NCI-H1092 (cell line): ENCODE measurements at places on chromosomes 3 and 15.
A peak's percentile ranks its signal among the peaks of the same experiment; 100 is the strongest.

DNA sequence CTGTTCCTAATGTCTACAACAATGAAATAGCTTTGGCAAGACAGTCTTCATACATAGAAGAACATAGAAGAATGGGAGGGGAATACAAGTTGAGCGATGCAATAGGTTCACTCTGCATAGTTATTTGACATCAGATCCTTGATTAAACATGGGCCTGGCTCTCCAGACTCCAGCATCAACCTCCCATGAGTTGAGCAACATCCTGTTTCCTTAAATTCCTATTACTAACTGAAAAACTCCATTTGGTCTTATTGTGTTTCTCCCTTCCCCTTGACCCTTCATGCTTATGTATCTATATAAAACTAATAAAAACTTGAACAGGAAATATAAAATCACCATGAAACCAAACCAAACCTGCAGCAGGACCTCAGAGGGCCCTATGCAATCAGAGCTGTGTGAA is 304.5 kb upstream of the SATB1 start:
- no peak for DNase-seq

DNA sequence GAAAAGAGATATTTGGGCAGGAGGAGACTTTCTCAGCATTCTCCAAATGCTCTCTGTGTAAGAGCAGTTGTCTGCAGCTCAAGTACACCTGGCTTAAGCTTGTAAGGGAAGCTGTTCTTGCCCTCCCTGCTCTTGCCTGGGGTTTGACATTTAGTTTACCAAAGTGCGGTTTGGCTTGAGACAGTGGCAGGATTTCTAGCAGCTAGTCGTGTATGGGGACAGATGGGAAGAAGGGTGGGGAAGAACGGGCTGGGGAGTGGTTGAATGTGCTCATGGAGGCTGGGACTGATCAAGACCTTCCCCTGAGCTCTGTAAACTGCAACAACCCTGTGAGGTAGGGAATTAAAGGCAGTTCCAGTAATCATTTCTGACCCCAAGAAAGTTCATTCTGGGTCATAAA is 39.8 kb downstream of the SQOR start:
- no peak for DNase-seq

DNA sequence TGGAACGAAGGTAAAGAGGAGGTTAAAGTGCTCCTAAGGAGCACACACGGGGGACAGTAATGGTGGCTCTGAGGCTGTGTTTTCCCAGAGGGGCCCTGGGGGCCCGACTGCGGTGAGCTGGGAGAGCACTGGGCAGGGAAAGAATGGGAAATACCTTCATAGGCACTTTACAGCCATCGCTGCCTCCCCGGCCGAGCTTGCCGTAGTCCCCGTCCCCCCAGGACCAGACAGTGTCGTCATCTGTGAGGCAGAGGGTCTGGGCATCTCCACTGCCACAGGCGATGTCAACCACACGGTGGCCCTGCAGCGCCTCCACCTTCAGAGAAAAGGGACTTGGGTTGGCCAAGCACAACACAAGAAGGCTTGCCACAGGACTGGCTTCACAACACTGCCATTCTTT is 32.8 kb upstream of the OCA2 start:
- no peak for DNase-seq

DNA sequence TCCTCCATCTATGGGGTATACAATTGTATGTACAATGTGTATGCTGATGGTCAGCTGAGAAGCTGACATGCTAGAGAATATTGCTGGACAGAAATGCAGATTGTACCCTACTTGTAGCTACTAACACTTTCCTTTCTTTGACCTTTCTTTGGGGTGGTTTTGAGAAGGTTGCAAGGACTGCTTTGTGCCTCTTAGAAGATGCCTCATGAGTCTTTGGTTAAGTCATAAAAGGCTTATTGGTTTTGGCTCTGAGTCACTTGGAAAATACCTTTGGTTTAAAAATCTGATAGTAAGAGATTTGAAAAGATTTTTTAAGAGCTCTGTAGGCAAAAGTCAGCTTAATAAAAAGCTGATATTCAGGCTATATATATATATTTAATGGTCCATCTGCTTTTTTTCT is 71.5 kb downstream of the ZMAT3 start:
- no peak for DNase-seq

DNA sequence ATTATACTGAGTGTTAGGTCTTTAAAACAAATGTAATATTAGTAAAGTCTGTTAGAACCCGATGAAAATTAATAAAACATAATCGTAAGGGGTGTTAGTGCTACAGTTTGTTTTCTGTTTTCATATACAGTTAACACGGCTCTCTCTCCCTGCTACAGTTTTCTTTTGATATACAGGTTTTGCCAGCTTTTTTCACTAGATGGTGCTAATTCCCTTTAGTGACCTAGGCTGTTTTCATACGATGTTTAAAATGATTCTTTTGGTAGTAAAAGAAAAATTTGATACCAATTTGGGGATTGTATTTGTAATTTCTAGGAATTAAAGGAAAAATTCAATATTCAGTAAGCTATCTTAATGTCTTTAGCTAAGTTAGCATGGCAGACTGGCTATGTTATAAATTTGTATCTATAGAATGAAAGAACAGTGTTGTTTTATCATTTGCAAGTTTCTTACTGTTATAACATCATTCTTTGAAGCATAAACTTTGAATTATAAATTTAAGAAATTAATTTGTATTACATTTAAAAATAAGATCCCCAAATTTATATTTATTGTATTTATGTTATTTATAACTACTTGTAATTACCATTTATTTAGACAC is 11.5 kb downstream of the APH1B start:
- DNase-seq: peak; percentile 4

GRCh38 chr3:85571835-85572234 is 613.0 kb downstream of the CADM2 start:
- DNase-seq: no peak

DNA sequence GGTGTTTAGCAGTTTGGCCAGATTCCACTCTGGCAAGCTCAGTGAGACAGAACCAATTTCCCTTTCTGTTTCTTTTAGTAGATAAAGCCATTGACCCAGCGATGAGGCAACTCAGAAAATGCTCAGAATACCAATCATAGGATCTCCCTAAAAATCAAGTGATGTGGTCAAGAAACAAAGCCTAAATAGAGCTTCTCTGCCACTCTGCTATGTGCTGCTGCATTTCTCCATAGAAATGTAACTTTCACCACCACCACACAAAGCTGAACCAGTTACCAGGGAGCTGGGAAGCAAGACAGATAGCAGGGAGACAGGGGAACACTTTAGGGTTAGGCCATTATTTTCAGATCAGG is 109.8 kb downstream of the RPL22L1 start:
- no peak for DNase-seq

- DNase-seq: no peak
These were observed 53.6 kb downstream of the ABHD2 start for GRCh38 chr15:89141885-89142284.

DNA sequence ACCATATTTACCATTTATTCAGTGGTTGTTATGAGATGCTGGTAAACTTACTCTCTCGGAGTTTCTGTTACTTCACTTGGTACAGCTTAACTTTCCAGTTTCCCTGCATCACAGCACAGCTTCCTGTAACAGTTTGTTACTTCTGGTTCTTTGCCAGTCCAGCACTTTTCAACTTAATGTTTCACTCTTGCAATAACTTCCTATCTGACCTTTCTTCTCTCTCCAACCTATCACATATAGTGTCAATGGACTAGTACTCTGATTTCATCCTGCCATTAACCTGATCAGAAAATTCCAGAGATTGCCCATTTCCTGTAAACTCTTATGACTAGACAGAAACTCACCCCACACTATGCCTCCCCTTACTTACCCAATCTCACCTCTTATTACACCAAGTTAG is 3.9 kb upstream of the ATP11B start:
- no peak for DNase-seq

- DNase-seq: no peak
These were observed 21.9 kb upstream of the NR1I2 start for GRCh38 chr3:119759962-119760361.

- DNase-seq: no peak
These were observed 70.3 kb upstream of the SOX14 start for GRCh38 chr3:137693791-137694190.

GRCh38 chr3:142794508-142794907 is 70.7 kb downstream of the TRPC1 start:
- DNase-seq: no peak

- DNase-seq: no peak
These were observed 22.1 kb downstream of the TMED3 start for GRCh38 chr15:79332824-79333510.

DNA sequence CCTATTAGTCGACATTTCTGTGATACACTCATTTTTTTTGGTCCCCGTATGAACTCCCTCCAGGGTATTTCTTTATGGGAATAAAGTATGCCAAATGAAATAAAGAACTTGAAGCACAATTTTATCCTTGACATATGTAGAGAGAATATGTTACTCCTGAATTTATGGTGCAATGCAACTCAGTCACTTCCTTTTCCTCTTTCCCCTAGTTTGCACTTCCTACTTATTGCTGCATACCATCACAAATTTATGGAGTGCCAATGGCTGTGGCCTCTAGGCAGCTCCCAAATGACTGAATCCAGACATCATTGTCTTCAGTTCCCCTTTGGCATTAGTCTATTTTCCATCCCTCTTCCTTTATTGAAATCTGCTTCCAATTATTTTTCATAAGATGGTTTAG is 403.5 kb downstream of the FHIT start:
- DNase-seq: no peak

- no peak for DNase-seq
These were observed 238.9 kb downstream of the CADPS start for GRCh38 chr3:62636235-62636826.

DNA sequence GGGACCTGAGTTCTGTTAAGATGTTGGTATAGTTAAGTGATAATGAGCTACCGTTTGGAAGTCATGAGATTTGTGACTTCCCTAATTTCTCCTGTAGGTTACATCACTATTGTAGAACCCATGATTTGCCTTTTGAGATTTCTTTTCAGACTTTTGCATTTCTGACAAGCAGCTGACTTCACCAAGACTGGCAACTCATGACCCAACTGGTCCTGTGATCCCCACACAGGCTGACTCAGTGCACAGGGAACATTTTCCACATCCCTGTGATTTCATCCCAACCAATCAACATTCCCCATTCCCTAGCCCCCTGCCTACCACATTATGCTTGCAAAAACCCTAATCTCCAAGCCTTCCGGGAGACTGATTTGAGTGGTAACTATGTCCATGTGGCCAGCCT is 242.1 kb upstream of the PDZRN3 start:
- no peak for DNase-seq

DNA sequence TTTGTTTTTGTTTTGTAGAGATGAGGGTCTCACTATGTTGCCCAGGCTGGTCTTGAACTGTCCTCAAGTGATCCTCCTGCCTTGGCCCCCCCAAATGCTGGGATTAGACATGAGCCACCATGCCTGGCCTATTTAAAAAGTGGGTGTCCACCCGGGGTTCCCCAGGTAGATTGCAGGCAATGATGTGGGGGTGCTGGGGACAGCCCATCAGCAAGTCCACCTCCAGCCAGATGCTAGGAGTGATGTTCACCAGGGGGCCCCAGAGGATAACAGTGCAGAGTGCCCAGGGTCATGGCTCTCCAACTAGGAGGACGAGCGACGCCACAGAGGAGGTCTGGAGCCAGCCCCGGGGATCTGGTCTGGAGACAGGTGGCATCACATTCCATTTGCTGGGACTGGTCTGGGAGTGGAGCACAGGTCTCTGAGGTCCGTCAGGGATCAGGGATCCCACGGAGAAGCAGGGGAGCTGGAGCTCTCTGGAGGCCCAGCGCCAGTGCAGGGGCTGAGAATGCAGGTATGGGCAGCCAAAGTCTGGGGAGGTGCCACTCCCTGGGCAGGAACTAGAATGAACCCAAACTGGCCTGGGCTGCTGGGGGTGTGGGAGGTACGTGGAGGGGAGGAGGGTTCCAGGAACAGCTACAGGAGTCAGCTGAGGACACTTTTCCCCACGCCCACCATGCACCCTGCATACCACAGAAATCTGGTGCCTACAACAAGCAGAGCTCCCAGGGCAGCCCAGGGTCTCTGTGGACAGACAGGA is 51.2 kb upstream of the PCSK6 start:
- no peak for DNase-seq

DNA sequence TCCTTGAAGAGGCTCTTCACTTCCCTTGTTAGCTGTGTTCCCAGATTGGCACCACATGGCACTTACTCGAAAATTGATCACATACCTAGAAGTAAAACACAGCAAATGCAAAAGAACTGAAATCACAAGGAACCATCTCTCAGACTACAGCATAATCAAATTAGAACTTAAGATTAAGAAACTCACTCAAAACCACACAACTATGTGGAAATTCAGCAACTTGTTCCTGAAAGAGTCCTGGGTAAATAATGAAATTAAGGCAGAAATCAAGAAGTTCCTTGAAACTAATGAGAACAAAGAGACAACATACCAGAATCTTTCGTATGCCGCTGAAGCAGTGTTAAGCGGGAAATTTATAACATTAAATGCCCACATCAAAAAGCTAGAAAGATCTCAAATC is 566.3 kb upstream of the TGFBR2 start:
- DNase-seq: no peak

DNA sequence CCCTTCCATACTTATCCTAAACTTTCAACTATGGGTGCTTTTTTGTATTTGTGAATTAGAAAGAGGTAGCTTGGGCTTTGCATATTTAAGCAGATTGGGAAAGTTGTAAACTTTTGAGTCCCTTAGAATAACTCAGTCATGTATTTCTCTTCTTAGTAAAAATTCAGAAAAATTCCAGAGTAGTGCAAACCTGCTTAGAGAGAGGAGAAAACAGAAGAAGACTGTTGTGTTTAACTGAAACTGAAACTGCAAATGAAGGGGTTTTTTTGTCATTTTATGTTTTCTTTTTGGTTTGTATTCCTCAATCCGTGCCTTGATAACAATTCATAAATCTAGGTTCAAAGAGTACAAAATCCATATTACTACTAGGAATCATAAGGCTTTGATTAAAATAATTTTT is 31.3 kb downstream of the CD200 start:
- DNase-seq: no peak

DNA sequence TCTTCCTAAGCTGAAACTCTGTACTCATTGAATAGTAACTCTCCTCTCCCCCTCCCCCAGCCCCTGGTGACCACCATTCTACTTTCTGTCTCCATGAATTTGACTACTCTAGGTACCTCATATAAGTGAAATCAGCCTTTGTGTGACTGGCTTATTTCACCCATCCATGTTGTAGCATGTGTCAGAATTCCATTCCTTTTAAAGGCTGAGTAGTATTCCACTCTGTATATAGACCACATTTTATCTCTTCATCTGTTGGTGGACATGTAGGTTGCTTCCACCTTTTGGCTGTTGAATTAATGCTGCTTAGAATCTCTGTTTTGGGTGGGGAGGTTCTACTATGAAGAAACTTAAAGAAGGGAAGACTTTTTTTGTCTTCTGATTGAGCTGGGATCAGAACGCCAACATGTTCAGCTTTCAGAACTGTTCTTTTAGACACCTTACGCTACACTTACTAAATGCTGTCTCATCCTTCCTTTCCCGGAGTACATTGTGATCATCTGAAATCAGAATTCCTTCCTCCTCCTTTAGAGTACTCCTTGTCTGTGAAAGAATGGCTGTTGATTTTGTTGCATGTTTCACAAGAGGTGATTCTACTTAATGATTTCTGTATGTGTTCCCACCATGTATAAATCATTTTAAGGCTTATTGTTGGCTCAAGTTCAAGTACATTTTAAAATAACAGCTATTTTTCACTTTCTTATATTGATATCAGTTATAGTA is 50.3 kb downstream of the MRPS25 start:
- no peak for DNase-seq
